NT2/D1 (cell line): ENCODE measurements at places on chromosomes 5 and 9.
A peak's percentile ranks its signal among the peaks of the same experiment; 100 is the strongest.

DNA sequence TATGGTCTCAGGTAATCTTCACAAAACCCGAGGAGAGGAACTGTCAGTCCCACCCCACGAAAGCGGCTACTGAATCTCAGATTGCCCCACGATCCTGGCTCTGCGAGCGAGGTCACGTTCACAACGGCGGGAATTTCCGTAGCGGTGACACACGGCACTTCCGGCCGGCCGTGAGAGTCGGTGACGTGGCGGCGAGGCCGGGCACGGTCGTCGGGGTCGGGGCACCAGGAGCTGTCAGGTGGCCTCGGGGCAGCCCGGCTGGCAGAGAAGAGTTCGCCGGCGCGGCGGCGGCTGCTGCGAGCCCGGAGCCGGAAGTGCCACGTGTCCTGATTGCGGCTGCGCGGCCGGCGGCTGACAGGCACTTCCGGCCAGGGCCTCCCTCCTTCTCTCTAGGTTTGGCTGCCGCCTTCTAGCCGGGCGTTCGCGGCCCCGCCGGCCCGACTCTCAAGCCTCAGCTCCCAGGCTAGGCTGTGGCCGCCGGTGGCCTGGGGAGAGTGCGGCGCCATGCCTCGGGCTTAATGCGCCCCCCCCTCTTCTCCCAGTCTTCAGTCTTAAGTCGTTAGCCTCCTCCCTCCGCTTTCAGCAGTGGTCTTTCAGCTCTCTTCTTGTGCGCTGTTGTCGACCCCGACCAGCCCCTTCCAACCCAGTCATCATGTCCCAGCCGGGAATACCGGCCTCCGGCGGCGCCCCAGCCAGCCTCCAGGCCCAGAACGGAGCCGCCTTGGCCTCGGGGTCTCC, at the start of gene SEC24A:
Gene SEC24A (plus strand): TSS at position 361 of the 738 bp plus-strand sequence. CDS start 292 bp downstream, at position 653.
- peak; percentile 74 for DNase-seq

GRCh38 chr5:14112998-14113652, 30.0 kb upstream of the TRIO start:
- DNase-seq: no peak

DNA sequence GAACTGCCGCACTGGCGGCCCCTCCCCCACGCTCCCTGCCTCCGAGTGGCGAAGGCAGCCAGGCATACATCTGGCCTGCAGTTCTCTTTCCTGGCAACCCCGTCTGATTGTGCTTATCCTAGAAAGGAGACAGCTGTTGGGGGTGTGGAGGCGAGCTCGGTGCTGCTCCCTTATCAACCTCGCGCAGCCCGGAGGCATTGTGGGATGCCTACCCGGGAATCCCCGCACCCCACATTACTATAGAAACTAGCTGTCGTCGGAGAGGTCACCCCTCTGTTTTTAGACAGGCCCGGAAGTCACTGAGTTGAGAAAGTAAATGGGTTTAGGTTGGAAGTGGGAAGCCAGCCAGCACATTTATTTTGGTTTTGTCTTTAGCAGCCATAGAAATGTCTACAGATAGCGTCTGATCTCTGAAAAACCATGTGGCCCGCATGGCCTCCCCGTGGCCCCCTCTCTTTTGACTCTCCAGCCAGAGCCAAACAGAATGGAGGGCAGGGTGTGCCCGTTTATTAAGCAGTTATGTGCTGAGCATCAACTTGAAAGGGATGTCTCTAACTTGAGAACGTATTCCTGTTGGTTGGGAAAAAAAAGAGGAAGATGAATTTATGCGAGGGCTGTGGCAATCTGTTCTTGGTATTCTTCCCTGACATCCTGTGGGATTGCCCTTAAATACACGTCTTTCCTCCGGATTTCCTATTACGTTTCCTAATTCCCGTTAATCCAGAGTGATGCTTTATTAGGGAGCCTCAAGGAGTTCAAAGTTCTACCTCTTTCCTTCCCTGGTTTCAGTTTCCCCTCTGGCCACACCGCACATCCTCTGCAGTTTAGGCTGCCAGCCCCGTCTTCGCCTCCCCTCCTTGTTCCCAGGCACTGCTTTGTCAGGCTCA, 3.9 kb downstream of the STC2 start:
- no peak for DNase-seq

DNA sequence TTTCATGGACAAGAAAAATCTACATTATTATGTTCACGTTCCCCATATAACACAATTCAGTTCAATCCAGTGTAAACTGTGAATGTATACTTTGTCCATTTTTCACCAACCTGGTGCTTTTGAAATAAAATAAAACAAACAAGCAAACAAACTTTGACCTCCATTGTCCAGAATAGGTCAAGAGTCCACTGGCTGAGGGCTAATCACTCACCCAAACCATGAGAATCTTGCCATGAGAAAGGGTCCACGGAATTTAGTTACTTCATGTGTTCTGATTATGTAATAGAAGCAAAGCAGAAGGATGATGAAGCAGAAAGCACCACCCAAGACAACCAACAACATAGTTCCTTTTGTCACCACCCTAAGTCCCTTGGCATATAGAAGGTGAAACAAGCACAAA, 28.7 kb downstream of the DIAPH1 start:
- DNase-seq: no peak

GRCh38 chr9:104606152-104606551, 725 bp upstream of the OR13C2 start:
- no peak for DNase-seq

DNA sequence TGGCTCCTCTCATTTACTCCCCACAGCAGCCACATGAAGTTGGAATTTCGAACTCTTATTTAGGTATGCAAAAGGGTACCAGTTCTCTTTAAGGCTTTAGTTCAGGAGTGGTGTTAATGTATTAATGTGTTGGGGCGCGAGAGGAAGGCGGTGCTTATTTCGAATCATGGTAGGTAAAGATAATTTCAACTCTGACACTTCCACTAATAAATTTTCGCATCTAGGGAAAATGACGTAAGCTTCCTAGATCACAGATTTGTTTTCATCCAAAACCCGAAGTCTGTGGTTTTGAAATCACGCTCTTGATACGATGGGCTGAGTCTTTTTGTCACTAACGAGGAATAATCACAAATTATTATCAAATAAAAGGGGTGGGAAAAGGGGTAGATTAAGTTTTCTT, 681 bp downstream of the PPWD1 start:
- no peak for DNase-seq

- DNase-seq: no peak
Observed at GRCh38 chr9:86669422-86669821, 277.9 kb downstream of the GAS1 start.

- DNase-seq: no peak
Observed at GRCh38 chr9:25543806-25544205, 134.4 kb downstream of the TUSC1 start.

DNA sequence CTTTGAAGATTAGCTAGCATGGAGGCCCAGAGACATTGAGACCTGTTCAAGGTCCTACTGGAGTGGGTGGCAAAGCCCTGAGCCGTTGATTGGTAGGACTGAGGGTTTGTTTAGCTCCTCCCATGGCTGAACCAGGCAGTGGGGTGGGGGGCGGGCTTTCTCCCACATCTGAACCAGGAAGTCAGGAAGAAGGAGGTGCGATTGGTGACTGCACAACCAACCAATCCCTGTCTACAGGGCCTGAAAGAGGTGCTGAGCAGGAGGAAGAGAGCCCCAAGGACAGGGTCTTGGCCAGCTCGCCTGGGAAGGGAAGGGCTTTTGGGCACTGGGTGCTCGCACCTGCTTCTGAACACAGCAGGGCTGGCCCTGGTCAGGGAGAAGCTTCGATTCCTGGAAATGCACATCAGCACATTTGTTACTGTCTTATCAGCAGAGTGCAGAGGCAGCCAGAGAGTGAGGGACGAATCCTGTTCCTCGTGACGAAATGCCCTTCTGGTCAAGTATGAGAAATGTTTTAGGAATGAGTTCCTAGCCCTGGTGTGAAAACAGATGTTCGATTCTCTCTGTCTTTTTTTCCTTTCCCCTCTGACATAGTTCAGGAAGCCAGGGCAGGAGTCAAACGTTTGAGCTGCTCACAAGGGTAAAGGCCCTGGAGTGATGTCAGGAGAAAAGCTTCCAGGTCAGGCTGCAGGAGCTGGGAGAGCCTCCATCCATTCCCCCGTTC, 294.8 kb upstream of the KLF4 start:
- DNase-seq: no peak

DNA sequence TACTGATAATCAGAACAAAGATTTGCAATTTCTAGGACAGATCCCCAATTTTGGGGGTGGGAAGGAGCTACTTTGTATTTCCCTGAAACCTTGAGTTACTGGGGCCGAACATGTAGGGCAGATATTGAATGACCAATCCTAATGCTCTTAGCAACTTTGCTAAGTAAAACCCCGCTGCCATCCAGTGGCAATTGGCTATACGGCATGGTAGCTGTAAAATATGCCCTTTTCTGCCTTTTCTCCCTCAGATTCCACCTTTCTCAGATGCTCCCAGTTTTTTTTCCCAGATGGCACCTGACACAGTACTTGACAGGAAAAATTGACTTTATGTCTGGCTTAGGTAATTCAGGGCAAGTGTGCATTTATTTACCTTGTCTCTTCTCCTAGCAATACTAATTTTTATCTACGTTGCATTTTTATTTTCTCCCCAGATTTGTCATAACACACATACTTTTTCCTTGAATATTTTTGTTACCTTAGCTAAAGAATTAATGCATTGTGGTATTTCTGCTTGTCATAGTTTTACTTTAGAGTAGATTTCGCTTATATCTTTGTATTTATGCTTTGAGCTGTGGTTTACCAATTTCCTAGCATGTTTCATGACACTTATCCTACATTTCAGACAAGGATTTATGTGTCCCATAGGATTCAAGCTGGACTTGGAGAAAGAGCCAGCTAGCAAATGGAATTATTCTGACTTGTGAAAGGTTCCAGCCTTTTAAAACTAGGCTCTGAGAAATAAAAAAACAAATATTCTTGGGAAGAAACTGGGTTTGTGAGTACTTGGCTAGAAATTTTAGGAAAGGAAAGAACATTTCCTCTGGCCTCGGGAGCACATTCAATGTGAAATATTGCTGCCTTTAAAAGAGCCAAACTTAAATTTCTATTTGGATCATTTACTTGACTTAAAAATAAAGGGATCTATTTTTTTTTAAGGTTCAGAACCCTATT, 37.4 kb downstream of the PIK3R1 start:
- peak; percentile 40 for DNase-seq

- no peak for DNase-seq
Observed at GRCh38 chr5:10662661-10663488, 98.2 kb downstream of the DAP start.

DNA sequence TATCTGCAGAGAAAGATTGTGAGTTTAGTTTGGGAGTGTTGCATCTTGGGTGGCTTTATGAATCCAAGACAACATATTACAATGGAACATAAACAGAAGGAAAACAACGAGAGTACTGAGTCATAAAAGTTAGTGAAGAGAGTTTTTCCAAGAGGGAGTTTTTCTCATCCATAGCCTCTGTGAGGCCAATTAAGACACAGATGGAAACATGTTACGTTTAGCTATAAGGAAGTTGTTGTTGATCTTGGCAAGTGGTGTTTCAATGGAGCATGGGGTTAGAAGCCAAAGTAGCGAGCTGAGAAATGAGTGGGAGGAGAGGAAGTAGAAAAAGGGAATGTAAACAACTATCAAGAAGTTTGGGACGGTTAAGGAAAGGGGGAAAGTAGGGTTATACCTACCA, 53.3 kb upstream of the SPATA31D4 start:
- DNase-seq: no peak

GRCh38 chr5:79416499-79416898, 97.4 kb downstream of the HOMER1 start:
- DNase-seq: no peak

DNA sequence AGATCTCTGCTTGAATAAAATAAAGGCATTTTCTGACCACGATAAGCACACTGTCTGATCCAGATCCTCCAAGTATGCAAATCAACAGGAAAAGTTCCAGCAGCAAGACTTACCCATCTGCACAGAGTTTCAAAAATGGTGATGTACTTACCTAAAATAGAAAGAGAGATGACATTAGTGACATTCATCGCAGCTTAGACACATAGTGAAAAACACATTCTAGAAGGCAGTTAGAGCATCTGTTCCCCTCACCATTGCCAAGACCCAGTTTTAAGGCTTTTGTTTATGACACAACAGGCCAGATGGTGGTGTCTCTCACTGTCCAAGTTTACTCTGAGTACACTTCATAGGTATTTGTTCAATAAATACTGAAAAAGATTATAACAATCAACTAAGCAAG, 207.7 kb downstream of the PDE4D start:
- DNase-seq: no peak

DNA sequence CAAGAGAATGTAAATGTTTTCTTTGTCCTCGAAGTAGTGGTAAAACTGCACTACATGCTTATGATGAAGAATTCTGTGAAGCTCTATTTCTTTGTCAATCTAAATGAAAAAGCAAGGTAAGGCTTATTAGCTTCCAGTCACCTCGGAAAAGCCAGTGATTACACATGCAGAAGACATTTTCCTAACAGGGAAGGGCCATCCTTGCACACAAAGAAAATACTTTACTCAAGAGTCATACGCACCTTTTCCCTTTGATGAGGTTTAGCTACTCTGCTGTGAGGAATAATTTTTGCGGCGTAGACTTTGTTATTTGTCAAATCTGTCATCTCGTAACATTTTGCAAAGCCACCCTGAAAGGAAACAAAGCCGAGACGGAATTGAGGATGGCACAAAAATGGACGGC, 1.1 kb downstream of the PLK2 start:
- DNase-seq: no peak

- DNase-seq: no peak
Observed at GRCh38 chr5:115815693-115816225, 700 bp downstream of the CDO1 start.

- no peak for DNase-seq
Observed at GRCh38 chr5:112232667-112233066, 186.4 kb downstream of the EPB41L4A start.

- no peak for DNase-seq
Observed at GRCh38 chr5:113293975-113294310, 140.8 kb downstream of the TSSK1B start.

DNA sequence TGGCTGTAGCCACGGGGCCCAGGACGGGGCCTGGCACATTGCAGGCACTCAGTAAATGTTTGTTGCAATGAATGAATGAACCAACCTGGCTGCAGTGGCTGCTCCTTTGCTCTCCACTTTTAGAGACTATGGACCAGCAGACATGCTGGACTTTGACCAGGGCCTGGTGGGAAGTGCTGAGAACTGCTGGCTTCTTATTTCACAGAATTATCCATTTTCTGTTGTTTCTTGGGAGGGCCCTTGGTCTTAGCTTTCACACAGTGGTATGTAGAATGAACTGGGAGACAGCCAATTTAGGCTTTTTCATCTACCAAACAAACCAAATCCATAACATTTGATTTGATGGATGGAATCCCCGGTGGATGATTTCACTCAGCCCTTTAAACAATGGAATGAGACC, 78.0 kb upstream of the LHFPL2 start:
- no peak for DNase-seq

GRCh38 chr9:8486095-8486494, 686.5 kb upstream of the DMAC1 start:
- peak; percentile 30 for DNase-seq

GRCh38 chr9:34984049-34984448, 5.5 kb upstream of the DNAJB5 start:
- DNase-seq: no peak

GRCh38 chr9:1100945-1101344, 50.8 kb downstream of the DMRT2 start:
- peak; percentile 57 for DNase-seq
